ENCODE measurements at places on chromosomes 5 and 9. TPM values are rescaled to one million over a fixed set of nuclear protein-coding genes. Genes with fewer than 3 reads are reported as not detected.

Gene MAN1B1
- 51.7 TPM for total RNA-seq

Gene SMAD5
- total RNA-seq, result 76.6 TPM

- H3K27ac ChIP-seq, result no peak overlapping the region
- H3K4me3 ChIP-seq, result no peak overlapping the region
- H3K36me3 ChIP-seq, result no peaks in the 10 kb centered on the region
- DNase-seq, result peak; percentile 56
- H3K4me1 ChIP-seq, result peaks cover 30% of the 10 kb centered on the region
- no peaks in the 10 kb centered on the region for H3K27me3 ChIP-seq
Observed at GRCh38 chr5:143002459-143003327, 232.5 kb downstream of the ARHGAP26 start.

GRCh38 chr5:79474367-79475151 is 39.4 kb downstream of the HOMER1 start:
- no peaks in the 10 kb centered on the region for H3K4me1 ChIP-seq
- no peaks in the 10 kb centered on the region for H3K27me3 ChIP-seq
- no peaks in the 10 kb centered on the region for H3K36me3 ChIP-seq
- DNase-seq, result no peak
- H3K27ac ChIP-seq, result no peak overlapping the region
- H3K4me3 ChIP-seq, result no peak overlapping the region

GRCh38 chr5:133854554-133854953 is 113.9 kb downstream of the C5orf15 start:
- peaks cover 1% of the 10 kb centered on the region for H3K27me3 ChIP-seq
- H3K4me3 ChIP-seq, result no peak overlapping the region
- H3K27ac ChIP-seq, result no peak overlapping the region
- no peaks in the 10 kb centered on the region for H3K4me1 ChIP-seq
- no peaks in the 10 kb centered on the region for H3K36me3 ChIP-seq

- H3K4me1 ChIP-seq, result no peaks in the 10 kb centered on the region
- no peak for DNase-seq
- H3K27ac ChIP-seq, result no peak overlapping the region
- H3K4me3 ChIP-seq, result no peak overlapping the region
- H3K27me3 ChIP-seq, result no peaks in the 10 kb centered on the region
Observed at GRCh38 chr9:81074221-81074620, 615.1 kb downstream of the TLE1 start.

DNA sequence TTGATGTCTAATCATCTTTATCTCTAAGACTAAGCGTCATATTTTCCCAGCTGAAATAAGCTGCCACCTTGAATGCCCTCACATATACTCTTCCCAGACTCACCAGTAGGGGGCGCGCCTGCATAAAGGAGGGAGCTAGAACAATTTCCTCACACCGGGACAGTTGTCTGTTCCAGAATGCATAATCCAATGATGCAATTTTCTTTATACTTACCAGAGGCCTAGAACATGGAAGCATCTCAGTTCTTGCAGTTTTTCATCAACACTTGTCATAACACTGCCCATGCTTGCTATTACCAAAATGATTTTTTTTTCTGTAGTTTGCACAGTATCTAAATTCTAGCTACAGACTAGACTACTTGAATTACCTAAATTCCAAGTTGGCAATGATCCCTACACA is 203.9 kb downstream of the FRMD3 start:
- H3K4me3 ChIP-seq, result no peak overlapping the region
- no peaks in the 10 kb centered on the region for H3K27me3 ChIP-seq
- peaks cover 8% of the 10 kb centered on the region for H3K4me1 ChIP-seq
- H3K27ac ChIP-seq, result no peak overlapping the region
- H3K36me3 ChIP-seq, result no peaks in the 10 kb centered on the region

DNA sequence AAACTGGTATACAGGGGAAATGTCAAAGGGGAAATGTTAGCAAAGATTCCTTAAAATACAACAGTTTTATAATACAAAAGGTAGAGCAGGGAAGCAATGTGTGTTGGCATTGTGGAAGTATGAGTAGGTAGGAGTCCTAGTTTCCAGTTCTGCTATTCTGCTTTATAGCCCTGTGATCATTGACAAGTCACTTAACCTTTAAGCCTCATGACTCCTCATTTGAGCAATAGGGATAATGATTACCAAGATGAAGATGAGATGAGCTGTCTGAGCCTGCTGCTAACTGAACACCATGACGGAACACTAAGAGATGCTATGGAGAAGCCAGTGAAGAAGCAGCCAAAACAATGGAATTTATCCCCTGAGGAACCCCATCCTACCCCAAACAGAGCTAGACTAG is 251.7 kb downstream of the PAPPA start:
- no peaks in the 10 kb centered on the region for H3K36me3 ChIP-seq
- no peak overlapping the region for H3K4me3 ChIP-seq
- no peaks in the 10 kb centered on the region for H3K27me3 ChIP-seq
- no peak overlapping the region for H3K27ac ChIP-seq

DNA sequence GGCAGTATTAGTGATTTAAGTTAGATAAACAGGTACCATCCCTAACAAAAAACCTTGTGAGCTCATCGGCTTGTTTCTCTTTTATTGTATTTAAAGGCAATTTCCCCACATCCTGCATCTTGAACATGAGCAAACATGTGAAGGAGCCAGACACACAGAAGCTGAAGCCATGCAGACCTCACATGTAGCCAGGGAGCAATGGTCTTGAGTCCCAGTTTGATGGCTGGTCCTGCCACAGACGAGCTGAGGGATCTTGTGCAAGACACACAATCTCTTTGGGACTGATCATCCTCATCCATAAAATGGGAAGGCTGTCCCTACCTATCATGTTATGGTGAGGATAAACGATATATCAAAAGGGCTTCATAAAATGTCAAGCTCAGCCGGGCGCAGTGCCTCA is 29.6 kb upstream of the XPA start:
- H3K27me3 ChIP-seq, result no peaks in the 10 kb centered on the region
- no peaks in the 10 kb centered on the region for H3K36me3 ChIP-seq
- no peaks in the 10 kb centered on the region for H3K4me1 ChIP-seq
- no peak for DNase-seq
- H3K4me3 ChIP-seq, result no peak overlapping the region

Gene C9orf153
- not detected for total RNA-seq

Gene COL23A1
- total RNA-seq, result 0.36 TPM

- H3K27ac ChIP-seq, result no peak overlapping the region
- H3K36me3 ChIP-seq, result no peaks in the 10 kb centered on the region
- no peak for DNase-seq
Observed at GRCh38 chr9:106872641-106873040, 9.7 kb downstream of the ZNF462 start.

Gene COL5A1
- 45.5 TPM for total RNA-seq

GRCh38 chr9:68844631-68845612 is 139.9 kb downstream of the PIP5K1B start:
- H3K4me1 ChIP-seq, result no peaks in the 10 kb centered on the region
- H3K27ac ChIP-seq, result peak overlapping the region; percentile 3
- no peaks in the 10 kb centered on the region for H3K36me3 ChIP-seq
- no peaks in the 10 kb centered on the region for H3K27me3 ChIP-seq
- peak overlapping the region; percentile 3 for H3K4me3 ChIP-seq

- no peaks in the 10 kb centered on the region for H3K4me1 ChIP-seq
- DNase-seq, result no peak
- no peaks in the 10 kb centered on the region for H3K27me3 ChIP-seq
- H3K27ac ChIP-seq, result no peak overlapping the region
Observed at GRCh38 chr5:114858665-114859437, 310.9 kb downstream of the TRIM36 start.

GRCh38 chr9:32306006-32306405 is 78.4 kb upstream of the ACO1 start:
- no peak overlapping the region for H3K4me3 ChIP-seq
- no peak overlapping the region for H3K27ac ChIP-seq
- no peaks in the 10 kb centered on the region for H3K27me3 ChIP-seq
- no peaks in the 10 kb centered on the region for H3K36me3 ChIP-seq
- H3K4me1 ChIP-seq, result no peaks in the 10 kb centered on the region
- DNase-seq, result no peak

DNA sequence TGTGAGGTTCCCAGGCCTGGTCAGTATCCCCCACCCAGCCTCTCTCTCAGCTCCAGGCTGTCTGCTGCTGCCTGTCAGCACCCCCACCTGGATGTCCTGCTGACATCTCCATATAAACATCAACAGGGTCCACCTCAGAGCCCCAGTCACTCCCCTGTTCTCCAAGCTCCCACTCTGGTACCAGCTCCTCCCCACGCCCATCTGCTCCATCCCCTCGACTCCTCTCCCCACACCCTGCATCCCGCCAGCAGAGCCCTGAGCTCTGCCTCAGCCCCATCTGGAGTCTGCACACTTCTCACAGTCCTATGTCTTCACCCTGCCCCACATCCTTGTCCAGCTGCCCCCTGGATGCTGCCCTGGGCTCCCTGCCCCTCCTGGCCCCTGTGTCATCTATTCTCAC is 67.7 kb upstream of the LRRTM2 start:
- peaks cover 11% of the 10 kb centered on the region for H3K4me1 ChIP-seq
- H3K27ac ChIP-seq, result no peak overlapping the region
- H3K4me3 ChIP-seq, result no peak overlapping the region
- peaks cover 12% of the 10 kb centered on the region for H3K36me3 ChIP-seq

DNA sequence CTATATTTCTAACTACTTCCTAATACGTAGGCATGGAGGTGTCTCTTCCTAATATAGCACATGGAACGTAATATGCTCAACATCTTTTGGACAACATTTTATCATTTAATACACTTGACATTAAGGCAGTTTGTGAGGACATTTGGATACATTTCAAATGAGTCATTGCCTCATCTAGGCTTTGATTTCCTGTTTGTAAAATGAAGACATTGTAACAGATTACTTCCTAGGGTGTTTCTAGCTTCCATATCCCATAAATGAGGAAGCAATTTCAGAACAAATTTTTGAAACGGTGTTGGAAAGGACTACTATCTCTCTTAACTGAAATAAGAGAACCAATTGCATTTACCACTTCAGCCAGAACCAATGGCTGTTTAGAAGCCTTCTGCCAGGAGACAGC is 38.7 kb downstream of the SLC28A3 start:
- no peaks in the 10 kb centered on the region for H3K27me3 ChIP-seq
- H3K36me3 ChIP-seq, result no peaks in the 10 kb centered on the region
- peaks cover 6% of the 10 kb centered on the region for H3K4me1 ChIP-seq
- H3K4me3 ChIP-seq, result no peak overlapping the region
- DNase-seq, result no peak
- H3K27ac ChIP-seq, result no peak overlapping the region

DNA sequence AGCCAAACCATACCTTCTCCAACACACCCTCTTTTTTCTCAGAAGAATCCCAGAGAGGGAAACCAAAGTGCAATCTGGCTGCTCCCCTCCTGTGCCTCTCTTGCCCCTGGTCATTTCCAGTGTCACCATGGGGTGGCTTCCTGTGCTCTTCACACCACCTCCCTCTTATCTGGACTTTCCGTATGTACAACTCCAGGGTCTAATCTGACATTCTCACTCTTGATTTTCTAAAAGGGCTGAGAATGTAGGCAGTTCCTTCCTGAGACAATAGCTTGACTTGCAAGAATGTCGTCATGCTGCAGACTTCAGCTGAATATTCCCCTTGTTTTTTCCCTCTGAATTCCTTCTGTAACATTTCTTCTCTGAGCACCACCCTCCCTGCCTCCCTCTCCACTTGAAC is 110.2 kb downstream of the FBXL7 start:
- no peak for DNase-seq
- H3K4me3 ChIP-seq, result no peak overlapping the region
- H3K27me3 ChIP-seq, result no peaks in the 10 kb centered on the region
- H3K4me1 ChIP-seq, result peaks cover 21% of the 10 kb centered on the region
- H3K36me3 ChIP-seq, result no peaks in the 10 kb centered on the region
- no peak overlapping the region for H3K27ac ChIP-seq

Gene IL4
- total RNA-seq, result not detected

Gene DND1
- 0.27 TPM for total RNA-seq

GRCh38 chr9:123630233-123630632 is 274.2 kb downstream of the CRB2 start:
- H3K27ac ChIP-seq, result no peak overlapping the region
- no peak overlapping the region for H3K4me3 ChIP-seq
- H3K27me3 ChIP-seq, result no peaks in the 10 kb centered on the region
- H3K36me3 ChIP-seq, result no peaks in the 10 kb centered on the region
- H3K4me1 ChIP-seq, result peaks cover 8% of the 10 kb centered on the region
- DNase-seq, result no peak

DNA sequence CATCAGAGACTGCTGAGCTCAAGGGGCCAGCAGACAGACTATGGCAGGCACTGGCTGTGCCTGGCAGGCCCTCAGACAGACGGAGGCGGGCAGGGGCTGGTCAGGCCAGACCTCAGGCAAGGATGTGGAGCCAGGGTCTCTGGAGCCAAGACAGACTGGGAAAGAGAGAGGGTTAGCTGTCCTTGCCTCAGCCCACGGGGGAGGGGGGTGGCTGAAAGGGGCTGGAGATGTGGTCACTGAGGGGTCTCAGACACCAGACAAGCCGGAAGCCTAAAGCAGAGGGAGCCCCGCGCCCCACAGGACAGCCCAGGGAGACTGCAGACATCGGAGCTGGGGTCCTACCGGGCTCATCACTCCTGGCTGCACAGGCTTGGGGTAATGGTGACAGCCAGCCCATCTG is 141.2 kb upstream of the FOXD4L5 start:
- no peaks in the 10 kb centered on the region for H3K4me1 ChIP-seq
- H3K36me3 ChIP-seq, result no peaks in the 10 kb centered on the region
- no peaks in the 10 kb centered on the region for H3K27me3 ChIP-seq
- no peak overlapping the region for H3K27ac ChIP-seq

- no peak for DNase-seq
- no peak overlapping the region for H3K4me3 ChIP-seq
- no peaks in the 10 kb centered on the region for H3K27me3 ChIP-seq
Observed at GRCh38 chr5:76831110-76831452, 12.3 kb downstream of the F2RL1 start.

Gene PLCXD3
- 15.5 TPM for total RNA-seq

DNA sequence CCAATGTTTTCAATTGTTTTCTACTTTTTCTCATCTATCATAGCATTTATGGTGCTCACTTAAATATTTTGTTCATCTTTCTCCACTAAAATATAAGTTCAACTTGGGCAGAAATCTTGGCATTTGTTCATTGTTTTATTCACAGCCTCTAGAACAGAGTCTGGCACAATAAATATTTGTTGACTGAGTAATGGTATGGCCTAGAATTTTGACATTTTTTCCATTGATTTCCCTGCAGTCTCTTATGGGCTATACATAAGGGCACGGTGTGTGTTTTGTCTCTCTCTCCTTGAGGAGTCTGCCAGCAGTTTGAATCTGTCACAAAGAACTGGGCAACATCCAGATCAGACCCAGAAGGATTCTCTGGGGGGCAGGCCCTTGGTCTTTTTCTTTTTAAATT is 379.7 kb downstream of the TMEM38B start:
- no peaks in the 10 kb centered on the region for H3K36me3 ChIP-seq
- H3K4me3 ChIP-seq, result no peak overlapping the region
- no peak overlapping the region for H3K27ac ChIP-seq
- H3K27me3 ChIP-seq, result no peaks in the 10 kb centered on the region
- DNase-seq, result no peak
- H3K4me1 ChIP-seq, result no peaks in the 10 kb centered on the region

GRCh38 chr9:28707616-28708015 is 1134.3 kb upstream of the C9orf72 start:
- H3K27me3 ChIP-seq, result no peaks in the 10 kb centered on the region
- no peak overlapping the region for H3K4me3 ChIP-seq
- no peaks in the 10 kb centered on the region for H3K36me3 ChIP-seq

Gene SPATA9
- total RNA-seq, result 1.8 TPM

GRCh38 chr9:127397646-127398274 is 791 bp downstream of the SLC2A8 start:
- no peaks in the 10 kb centered on the region for H3K27me3 ChIP-seq
- peaks cover 27% of the 10 kb centered on the region for H3K36me3 ChIP-seq
- H3K4me3 ChIP-seq, result peak overlapping the region; percentile 71
